Upper lobe of left lung (tissue), 6 donors: ENCODE measurements at places on chromosomes 6 and 20. TPM values are rescaled to one million over a fixed set of nuclear protein-coding genes. Genes with fewer than 3 reads are reported as not detected.
A peak's percentile ranks its signal among the peaks of the same experiment; 100 is the strongest.

The EYA2 gene
- total RNA-seq = 0.66 TPM

The PROKR2 gene
- not detected for total RNA-seq

The C4B gene
- total RNA-seq = 85.7 TPM

The PKIB gene
- total RNA-seq = 4.0 TPM

The TNNC2 gene
- total RNA-seq = 1.1 TPM

The GMEB2 gene
- total RNA-seq = 11.6 TPM

The HLA-DRB1 gene
- 357 TPM for total RNA-seq

The TSHZ2 gene
- 10.0 TPM for total RNA-seq

The SLC23A2 gene
- 26.2 TPM for total RNA-seq

The XKR7 gene
- 0.07 TPM for total RNA-seq

The TMC2 gene
- total RNA-seq = 0.57 TPM

The BHLHE23 gene
- total RNA-seq = not detected

DNA sequence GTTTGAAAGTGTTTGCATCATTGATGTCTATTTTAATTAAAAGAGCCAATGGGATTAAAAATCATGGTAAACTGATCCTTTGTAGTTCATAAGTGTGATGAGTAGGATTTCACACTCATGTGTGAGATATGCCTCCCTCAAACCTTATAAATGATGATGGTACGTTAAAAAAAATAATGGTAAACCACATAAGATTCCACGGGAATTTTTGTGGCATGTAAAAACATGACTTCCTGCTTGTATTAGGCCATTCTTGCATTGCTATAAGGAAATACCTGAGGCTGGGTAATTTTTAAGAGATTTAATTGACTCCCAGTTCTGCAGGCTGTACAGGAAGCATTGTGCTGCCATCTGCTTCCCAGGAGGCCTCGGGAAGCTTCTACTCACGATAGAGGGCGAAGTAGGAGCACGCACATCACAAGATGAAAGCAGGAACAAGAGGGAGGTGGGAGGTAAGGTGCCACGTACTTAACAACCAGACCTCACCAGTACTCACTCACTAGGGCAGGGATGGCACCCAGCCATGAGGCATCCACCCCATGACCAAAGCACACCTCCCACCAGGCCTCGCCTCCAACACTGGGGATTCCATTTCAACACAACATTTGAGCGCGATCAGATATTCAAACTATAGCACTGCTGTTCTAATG lies 187.6 kb upstream of the QKI start:
- no peak for DNase-seq

GRCh38 chr6:114108119-114109002 lies 137.4 kb upstream of the HDAC2 start:
- no peak for DNase-seq

DNA sequence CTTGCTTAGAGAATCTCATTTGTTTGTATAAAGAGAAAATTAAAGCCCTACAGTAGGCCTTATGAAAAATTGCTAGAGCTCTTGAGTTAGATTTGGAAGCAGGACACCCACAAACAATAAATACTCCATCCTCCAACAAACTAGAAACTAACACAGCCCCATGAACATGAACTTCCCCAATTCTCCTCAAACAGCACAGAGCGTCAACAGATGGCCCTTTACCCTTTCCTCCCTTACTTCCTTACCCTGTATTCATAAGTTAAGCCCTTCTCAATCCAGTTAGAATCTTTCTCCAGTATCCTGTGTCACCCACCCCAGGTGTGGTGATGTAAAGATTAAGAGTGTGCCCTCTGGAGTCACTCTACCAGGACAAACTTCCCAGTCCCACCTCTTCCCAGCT lies 113.7 kb downstream of the UNC5CL start:
- no peak for DNase-seq

GRCh38 chr6:16647422-16647821 lies 113.8 kb downstream of the ATXN1 start:
- DNase-seq = no peak

DNA sequence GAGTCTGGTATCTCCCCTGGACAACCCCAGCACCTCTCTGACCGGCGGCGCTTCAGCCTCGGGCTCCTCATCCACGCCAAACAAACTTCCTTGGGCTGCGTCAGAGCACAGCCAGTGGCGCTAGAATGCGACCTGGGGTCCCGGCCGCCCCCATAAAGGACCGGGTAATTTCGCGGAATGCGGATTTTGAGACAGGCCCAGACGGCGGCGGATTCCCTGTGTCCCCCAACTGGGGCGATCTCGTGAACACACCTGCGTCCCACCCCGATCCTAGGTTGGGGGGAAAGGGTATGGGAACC lies 1.6 kb downstream of the FOXP4 start:
- DNase-seq = no peak

GRCh38 chr6:108227290-108227689 lies 33.5 kb downstream of the SNX3 start:
- no peak for DNase-seq

GRCh38 chr6:15352220-15352619 lies 106.4 kb downstream of the JARID2 start:
- DNase-seq = no peak

GRCh38 chr6:20954315-20954714 lies 420.1 kb downstream of the CDKAL1 start:
- DNase-seq = no peak

DNA sequence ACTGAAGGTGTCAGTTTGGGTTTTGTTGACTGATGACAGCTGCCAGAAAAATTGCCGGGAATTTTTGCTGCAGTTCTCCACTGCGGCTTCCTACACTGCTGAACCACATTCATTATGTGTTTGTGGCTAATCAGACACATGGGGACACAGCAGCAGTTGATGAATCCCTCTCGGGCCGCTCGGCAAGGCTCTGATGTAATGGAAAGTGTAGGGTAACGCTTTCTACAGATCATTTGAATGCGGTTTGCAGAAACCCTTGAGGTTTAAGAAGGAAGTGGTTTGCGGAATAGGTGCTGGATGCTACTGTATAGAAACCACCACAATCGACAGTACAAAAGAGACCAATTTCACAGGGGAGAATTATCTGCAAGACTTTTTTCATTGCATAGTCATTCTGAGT lies 138.7 kb upstream of the SASH1 start:
- DNase-seq = no peak

GRCh38 chr6:56789879-56790278 lies 147.2 kb upstream of the DST start:
- DNase-seq = no peak

GRCh38 chr6:17466147-17466546 lies 72.8 kb downstream of the CAP2 start:
- no peak for DNase-seq

DNA sequence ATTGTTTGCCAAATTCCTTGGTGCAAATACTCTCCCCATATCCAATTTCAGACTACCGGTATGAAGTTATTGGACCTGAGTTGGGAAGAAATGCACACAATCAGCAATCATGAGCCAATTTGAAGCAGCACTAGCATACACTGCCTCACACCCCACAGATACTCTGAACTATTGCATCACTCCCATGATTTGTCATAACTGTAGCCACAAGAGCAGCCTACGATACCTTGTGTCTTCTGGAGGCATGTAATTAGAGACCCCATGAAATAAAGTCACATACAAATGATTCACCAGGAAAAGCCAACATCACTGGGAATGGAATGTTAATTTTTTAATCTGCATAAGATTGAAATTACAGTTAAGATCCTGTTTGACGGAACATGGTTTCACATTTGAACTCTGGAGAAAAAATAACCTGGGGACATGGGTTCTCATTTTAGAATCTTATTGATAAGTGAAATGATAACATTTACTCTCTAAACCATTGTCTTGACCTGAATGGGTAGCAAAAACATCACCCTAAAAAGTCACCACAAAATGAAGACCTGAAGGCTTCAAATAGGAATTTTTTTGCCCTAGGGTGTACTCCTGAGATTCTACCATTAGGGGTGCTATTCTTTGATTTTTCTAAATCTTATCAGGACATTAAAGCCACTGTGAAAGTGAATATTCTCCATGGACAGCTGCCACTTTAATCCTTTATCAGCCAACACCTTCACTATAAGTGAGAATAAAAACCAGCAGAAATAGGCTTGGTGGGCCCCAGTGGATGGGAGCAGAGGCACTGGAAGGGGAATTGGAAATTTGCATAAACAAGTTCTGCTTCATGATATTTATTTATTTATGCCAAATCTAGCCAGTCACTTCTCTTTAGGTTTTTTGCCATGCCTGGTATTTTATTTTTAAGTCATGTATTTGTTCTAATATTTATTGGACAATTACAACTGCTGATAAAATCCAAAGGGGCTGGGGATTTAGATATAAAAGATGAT lies 34.5 kb upstream of the HBS1L start:
- DNase-seq = no peak

GRCh38 chr6:111068866-111069234 lies 18.5 kb upstream of the SLC16A10 start:
- no peak for DNase-seq

- DNase-seq = no peak
These were observed 2.5 kb downstream of the DEK start for GRCh38 chr6:18261877-18262276.

DNA sequence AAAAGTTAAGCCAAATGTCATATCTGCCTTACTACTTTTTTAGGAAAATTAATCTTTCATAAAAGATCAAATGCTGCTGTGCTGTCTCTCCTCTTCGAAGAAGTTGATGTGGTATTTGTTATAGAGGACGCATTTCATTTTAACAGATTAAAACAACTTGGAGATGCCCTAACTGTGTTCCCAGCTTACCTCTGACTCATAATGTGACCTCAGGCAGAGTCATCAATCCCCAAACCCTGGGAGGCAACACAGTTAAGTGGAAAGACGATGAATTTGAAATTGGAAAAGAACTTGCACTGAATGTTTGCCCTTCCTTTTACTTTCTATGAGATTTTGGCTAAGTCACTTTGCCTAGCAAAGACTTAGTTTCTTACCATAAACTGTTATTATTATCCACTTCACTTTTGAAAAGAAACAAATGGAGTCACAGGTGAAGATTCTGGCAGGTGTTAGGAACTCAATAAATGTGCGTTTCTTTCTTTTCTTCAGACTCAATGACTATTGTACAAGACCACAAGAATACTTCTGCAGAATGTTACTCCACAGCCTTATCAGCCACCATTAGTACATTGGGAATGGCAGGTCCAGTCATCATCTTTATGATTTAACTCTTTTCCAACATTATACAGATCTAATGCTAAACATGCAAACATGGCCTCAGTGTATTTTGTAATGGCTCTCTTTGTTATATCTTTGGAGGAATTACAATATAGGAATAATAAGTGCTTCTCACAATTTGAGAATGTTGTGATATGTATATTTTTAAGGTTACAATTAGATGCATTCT lies 102.6 kb downstream of the COL21A1 start:
- DNase-seq = no peak

- no peak for DNase-seq
These were observed 18.0 kb upstream of the NCOA6 start for GRCh38 chr20:34843421-34843820.

GRCh38 chr6:83609248-83609647 lies 96.9 kb downstream of the PRSS35 start:
- no peak for DNase-seq

DNA sequence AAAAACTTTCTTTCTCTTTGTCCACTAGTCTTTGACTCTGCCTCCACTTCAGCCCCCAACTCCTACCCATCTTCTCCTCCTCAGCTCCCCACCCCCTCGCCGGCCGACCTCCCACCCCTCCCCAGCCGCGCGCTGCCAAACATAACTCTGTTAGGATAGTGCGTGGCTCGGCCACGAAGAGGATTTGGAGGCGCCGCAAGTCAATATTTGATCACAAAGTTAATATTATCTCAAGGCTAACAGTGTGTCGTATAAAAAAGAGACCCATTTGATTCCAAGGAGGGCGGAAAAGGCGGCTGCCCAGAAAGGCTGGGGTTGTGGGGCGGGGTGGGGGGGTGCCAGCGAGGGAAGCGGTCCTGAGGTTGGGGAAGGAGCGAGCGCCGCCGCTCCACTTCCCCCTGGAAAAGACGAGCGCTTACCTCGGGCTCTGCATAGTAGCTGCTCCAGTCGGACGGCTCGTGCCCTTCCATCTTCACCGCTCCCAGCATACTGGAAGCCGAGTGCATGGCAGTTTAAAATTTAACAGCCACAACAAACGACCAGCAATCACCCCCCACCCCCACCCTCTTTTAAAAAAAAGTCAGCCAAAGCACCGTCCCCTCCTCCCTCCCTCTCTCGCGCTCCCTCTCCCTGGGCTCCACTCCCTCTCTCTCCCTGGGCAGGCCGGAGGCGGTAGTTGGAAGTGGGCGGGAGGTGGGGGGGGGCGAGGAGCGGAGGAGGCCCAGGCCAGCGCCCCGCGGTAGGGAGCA lies 425 bp downstream of the FOXA2 start:
- DNase-seq = peak; percentile 72

- DNase-seq = no peak
These were observed 33.9 kb downstream of the TXLNB start for GRCh38 chr6:139257821-139258398.

DNA sequence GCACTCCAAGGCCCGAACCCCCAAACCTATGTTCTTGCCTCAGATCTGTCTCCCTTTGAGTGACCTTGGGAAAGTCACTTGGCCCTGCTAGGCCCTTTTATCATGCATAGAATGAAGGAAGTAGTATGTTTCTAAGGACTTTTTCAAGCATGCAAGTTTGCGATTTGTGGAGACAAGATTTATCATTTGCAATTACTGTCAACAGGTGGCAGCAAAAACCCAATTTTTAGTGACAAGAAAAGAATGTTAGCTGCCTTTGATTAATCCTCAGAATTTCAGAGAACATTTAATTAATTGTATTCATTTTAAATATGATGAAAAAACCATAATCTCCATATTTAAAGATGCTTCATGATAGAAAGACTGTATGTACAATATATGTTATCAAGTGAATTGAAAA lies 28.3 kb upstream of the PREP start:
- DNase-seq = no peak

DNA sequence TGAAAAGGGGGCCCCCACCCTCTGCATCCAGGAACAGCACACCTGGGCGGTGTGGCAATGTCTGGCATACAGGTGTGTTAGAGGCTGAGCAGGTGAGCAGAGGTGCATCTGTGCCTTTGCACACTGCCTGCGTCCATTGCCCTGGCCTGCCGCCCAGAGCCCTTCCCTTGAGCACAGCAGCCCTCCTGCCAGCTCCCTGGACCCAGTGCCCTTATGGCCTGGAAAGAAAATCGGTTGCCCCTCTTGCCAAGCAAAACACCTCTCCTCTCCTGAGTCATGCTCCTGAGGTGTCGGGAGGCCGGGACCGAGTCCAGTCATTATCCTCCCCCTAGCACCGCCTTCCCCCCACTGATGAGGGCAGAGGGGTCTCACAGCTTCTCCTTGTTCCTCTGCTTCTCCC lies 259.9 kb downstream of the SMOC2 start:
- no peak for DNase-seq

- no peak for DNase-seq
These were observed 21.9 kb upstream of the PTPN1 start for GRCh38 chr20:50488236-50488806.
